Activated CD4-positive, alpha-beta memory T cell treated with anti-CD3 and anti-CD28 coated beads for 36 hours (primary cell): ENCODE measurements at places on chromosomes 4 and X. TPM values are rescaled to one million over a fixed set of nuclear protein-coding genes. Genes with fewer than 3 reads are reported as not detected.

GRCh38 chr4:147586032-147586431 lies 31.2 kb upstream of the TMEM184C start:
- H3K4me3 ChIP-seq = no peak overlapping the region
- no peaks in the 10 kb centered on the region for H3K36me3 ChIP-seq
- H3K27me3 ChIP-seq = peaks cover 14% of the 10 kb centered on the region
- no peak for DNase-seq

GRCh38 chr4:47704693-47705325 lies 133.1 kb downstream of the CORIN start:
- H3K4me3 ChIP-seq = no peak overlapping the region
- H3K36me3 ChIP-seq = no peaks in the 10 kb centered on the region
- peaks cover 20% of the 10 kb centered on the region for H3K27me3 ChIP-seq
- H3K27ac ChIP-seq = no peak overlapping the region
- DNase-seq = peak; percentile 37
- H3K4me1 ChIP-seq = no peaks in the 10 kb centered on the region

DNA sequence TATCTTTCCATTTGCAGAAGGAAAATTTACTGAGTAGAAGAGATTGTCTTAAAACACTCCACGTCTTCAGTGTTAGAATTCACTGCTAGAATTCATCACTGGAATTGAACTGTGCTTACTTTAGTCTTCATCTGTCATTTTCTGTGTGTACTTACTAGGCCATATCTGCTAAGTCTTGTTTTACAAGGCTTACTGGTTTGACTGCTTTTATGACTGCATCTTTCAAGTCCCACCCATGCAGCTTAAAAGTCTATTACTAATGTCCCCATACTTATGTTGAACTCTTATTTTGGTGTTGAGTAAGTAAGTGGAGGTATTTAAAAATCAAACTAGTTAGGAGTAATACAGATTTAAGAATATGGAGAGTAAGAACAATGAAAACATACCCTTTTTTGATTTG lies 14.6 kb downstream of the CLCN3 start:
- peaks cover 13% of the 10 kb centered on the region for H3K4me1 ChIP-seq
- DNase-seq = no peak
- no peaks in the 10 kb centered on the region for H3K27me3 ChIP-seq
- H3K36me3 ChIP-seq = peaks cover 27% of the 10 kb centered on the region
- H3K27ac ChIP-seq = no peak overlapping the region

- no peak overlapping the region for H3K27ac ChIP-seq
- no peaks in the 10 kb centered on the region for H3K36me3 ChIP-seq
- H3K4me3 ChIP-seq = no peak overlapping the region
- no peak for DNase-seq
- no peaks in the 10 kb centered on the region for H3K4me1 ChIP-seq
- no peaks in the 10 kb centered on the region for H3K27me3 ChIP-seq
Observed at GRCh38 chrX:6667048-6667768, 132.3 kb upstream of the VCX3A start.

GRCh38 chr4:1368421-1369090 lies 21.5 kb downstream of the UVSSA start:
- no peaks in the 10 kb centered on the region for H3K27me3 ChIP-seq
- no peak overlapping the region for H3K27ac ChIP-seq
- no peak overlapping the region for H3K4me3 ChIP-seq
- H3K36me3 ChIP-seq = peaks cover 13% of the 10 kb centered on the region

- H3K36me3 ChIP-seq = no peaks in the 10 kb centered on the region
- DNase-seq = no peak
- no peak overlapping the region for H3K4me3 ChIP-seq
- no peak overlapping the region for H3K27ac ChIP-seq
Observed at GRCh38 chr4:31051151-31051550, 331.0 kb downstream of the PCDH7 start.

GRCh38 chrX:10070714-10071436 lies 85.9 kb upstream of the CLCN4 start:
- DNase-seq = peak; percentile 11
- no peak overlapping the region for H3K4me3 ChIP-seq
- H3K4me1 ChIP-seq = peaks cover 9% of the 10 kb centered on the region
- H3K27ac ChIP-seq = no peak overlapping the region
- H3K36me3 ChIP-seq = peaks cover 5% of the 10 kb centered on the region

DNA sequence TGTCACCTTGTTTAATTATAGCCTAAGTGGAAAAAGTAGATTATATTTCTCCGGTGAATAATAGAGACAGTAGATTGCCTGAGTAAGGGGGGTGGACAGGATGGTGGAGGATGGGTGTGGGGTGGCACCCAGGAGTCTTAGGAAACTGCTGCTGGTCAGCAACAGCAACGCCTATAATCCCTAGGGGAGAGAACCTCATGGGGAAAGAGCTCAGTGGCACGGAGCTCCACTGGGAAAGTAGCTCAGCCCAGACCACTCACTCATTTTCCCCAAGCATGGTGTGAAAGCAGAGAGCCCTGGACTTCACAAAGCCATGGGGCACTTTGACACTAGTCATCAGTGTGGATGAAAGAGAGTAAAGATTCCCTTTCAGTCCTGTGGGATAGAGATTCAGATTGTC lies 31.1 kb downstream of the METTL14 start:
- peaks cover 8% of the 10 kb centered on the region for H3K36me3 ChIP-seq
- no peak overlapping the region for H3K4me3 ChIP-seq
- no peak overlapping the region for H3K27ac ChIP-seq
- DNase-seq = no peak

DNA sequence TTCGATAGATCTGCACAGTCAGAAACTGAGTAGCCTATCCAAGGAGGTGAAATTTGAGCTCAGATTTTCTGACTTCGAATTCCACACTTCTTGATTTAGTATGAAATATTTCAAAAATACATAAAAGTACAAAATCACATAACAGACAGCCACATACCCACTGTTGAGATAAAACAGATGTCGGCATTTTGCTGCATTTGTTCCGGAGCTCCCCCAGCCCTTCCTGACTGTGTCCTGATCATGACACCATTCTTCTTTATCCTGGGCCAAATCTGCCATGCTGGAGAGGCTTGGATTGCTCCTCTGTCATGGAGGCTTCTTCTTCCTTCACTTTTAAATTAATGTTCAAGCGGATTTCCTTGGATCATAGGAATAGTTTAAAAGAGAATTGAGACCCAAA lies 124.2 kb upstream of the RBPJ start:
- DNase-seq = no peak
- H3K4me3 ChIP-seq = no peak overlapping the region
- H3K36me3 ChIP-seq = no peaks in the 10 kb centered on the region
- H3K4me1 ChIP-seq = peaks cover 72% of the 10 kb centered on the region
- peaks cover 1% of the 10 kb centered on the region for H3K27me3 ChIP-seq
- H3K27ac ChIP-seq = peak overlapping the region; percentile 86

DNA sequence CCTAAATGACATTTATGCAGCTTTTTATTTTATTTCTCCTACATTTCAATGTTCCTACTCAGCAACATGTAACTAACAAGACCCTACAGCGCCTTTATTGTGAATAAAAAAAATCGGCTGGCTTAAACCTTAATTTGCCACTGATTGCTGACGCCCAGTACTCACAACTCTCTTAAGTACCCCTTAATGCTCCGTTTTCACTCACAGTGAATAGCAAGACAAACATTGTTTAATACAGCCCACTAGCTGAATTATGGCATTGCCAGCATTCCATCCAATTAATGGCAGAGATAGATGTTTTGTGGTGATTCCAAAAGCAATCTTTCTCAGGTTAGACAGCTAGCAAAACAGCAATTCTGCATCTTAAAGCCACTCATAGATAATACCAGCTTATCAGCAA lies 61.1 kb downstream of the PPARGC1A start:
- no peaks in the 10 kb centered on the region for H3K36me3 ChIP-seq
- no peaks in the 10 kb centered on the region for H3K27me3 ChIP-seq
- no peak overlapping the region for H3K27ac ChIP-seq
- no peak overlapping the region for H3K4me3 ChIP-seq
- no peak for DNase-seq

DNA sequence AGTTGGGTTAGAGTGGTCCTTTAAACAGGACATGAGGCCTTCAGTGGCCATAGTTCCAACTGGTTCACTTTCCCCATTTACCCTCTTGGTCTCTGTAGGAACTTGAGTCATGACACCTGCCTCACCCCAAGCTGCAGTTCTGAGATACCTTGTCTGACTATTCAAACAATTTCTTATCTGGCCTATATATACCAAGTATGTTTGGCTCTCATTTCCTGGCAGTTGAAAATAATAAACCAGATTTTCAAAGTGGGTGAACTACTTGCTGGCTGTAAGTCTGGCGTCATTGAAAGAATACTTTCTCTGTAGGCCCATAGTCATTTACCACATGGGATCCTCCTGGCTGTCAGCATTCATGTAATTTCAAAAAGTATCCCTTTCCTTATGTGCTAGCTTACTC lies 228.8 kb downstream of the SHROOM3 start:
- no peak for DNase-seq
- no peak overlapping the region for H3K27ac ChIP-seq
- H3K4me1 ChIP-seq = peaks cover 7% of the 10 kb centered on the region
- H3K36me3 ChIP-seq = no peaks in the 10 kb centered on the region

DNA sequence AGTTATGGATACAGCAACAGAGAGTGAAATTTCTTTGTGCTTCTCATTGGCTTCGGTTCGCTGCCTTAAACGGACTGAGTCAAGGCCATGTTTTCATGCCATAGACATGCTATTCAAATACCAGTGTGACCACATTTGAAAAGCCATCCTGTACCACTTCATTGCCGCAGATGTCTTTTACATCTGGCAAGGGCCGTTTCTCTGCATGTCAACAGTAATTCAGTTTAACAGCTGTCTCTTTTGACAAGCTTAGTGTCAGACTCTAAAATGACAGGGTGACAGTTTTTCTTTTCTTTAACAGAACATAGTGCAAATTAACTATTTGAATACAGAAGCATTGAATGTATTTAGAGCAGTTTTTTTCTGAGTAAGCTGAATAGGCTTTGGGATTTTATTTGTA lies 362.2 kb upstream of the POU3F4 start:
- DNase-seq = no peak
- H3K4me3 ChIP-seq = no peak overlapping the region
- no peaks in the 10 kb centered on the region for H3K36me3 ChIP-seq
- H3K27me3 ChIP-seq = no peaks in the 10 kb centered on the region

DNA sequence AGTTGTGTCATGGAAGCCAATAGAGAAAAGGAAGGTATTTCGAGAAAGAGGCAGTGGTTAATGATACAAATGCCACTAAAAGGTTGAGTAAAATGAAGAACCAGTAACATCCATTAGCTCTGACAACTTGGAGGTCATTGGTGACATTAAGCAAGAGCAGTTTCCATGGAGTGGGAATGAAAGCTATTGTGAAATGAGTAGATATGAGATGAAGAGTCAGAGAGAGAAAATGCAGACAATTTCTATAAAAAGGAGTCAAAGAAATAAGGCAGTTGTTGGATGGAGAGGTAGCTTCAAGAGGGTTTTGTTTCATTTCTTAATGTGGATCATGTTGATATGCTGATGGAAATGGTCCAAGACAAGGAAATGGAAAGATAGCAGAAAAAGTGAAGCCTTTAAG lies 9.6 kb upstream of the AMTN start:
- H3K4me3 ChIP-seq = no peak overlapping the region
- H3K4me1 ChIP-seq = no peaks in the 10 kb centered on the region
- no peak overlapping the region for H3K27ac ChIP-seq

DNA sequence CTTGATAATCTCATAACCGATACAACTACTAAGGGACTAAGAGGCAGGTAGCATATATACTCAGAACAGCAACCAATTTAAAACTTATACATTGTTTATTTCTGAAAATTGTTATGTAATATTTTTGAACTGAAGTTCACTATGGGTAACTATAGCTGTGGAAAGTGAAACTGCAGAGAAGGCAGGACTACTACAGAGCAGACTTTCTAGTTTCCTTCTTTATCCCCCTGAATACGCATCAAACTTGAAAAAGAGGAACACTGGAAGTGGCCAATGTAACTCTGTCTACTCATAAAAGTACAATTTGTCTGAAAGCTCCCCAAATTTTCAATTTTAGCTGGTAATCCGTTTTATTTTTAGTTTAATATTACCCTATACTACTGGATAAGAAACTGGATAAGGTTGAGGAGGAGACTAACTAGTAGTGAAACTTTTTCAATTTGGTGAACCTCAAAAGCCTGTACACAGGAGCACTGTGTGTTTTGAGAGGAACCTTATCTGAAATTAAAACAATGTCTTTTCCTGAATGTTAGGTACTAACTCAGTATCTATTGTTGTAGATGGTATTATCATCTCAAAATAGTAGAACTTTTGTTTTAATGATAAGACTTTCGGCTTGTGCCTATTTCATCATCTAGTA lies 225.8 kb downstream of the GABRG1 start:
- no peak for DNase-seq
- H3K27ac ChIP-seq = no peak overlapping the region
- H3K36me3 ChIP-seq = no peaks in the 10 kb centered on the region

GRCh38 chr4:83932750-83933391 lies 397.0 kb downstream of the GPAT3 start:
- no peaks in the 10 kb centered on the region for H3K36me3 ChIP-seq
- no peaks in the 10 kb centered on the region for H3K4me1 ChIP-seq

- peaks cover 2% of the 10 kb centered on the region for H3K27me3 ChIP-seq
- no peak overlapping the region for H3K4me3 ChIP-seq
- no peak for DNase-seq
- no peak overlapping the region for H3K27ac ChIP-seq
Observed at GRCh38 chr4:152976212-152976761, 40.2 kb downstream of the FHDC1 start.

GRCh38 chr4:87843936-87844335 lies 11.2 kb downstream of the MEPE start:
- no peaks in the 10 kb centered on the region for H3K36me3 ChIP-seq
- no peak overlapping the region for H3K4me3 ChIP-seq
- DNase-seq = no peak

GRCh38 chrX:13719192-13719856 lies 15.1 kb downstream of the TRAPPC2 start:
- no peak overlapping the region for H3K4me3 ChIP-seq
- no peak for DNase-seq
- H3K27ac ChIP-seq = peak overlapping the region; percentile 45
- peaks cover 44% of the 10 kb centered on the region for H3K36me3 ChIP-seq
- peaks cover 40% of the 10 kb centered on the region for H3K4me1 ChIP-seq
- H3K27me3 ChIP-seq = no peaks in the 10 kb centered on the region

GRCh38 chrX:77404419-77404818 lies 42.8 kb upstream of the FGF16 start:
- no peaks in the 10 kb centered on the region for H3K4me1 ChIP-seq
- no peak overlapping the region for H3K4me3 ChIP-seq
- no peak for DNase-seq
- no peaks in the 10 kb centered on the region for H3K36me3 ChIP-seq
- H3K27ac ChIP-seq = no peak overlapping the region

The CENPC gene
- 33.5 TPM for total RNA-seq

The CNKSR2 gene
- total RNA-seq = 3.7 TPM

The ZCCHC18 gene
- total RNA-seq = 0.36 TPM

The BEND2 gene
- total RNA-seq = not detected

The PLK4 gene
- 45.6 TPM for total RNA-seq

The IQCM gene
- total RNA-seq = not detected

The ADAM29 gene
- not detected for total RNA-seq

The SPANXD gene
- total RNA-seq = not detected

The BCAP31 gene
- total RNA-seq = 119 TPM

The CSAG2 gene
- 0.88 TPM for total RNA-seq

The RASGEF1B gene
- total RNA-seq = 4.4 TPM

The MAGT1 gene
- total RNA-seq = 44.7 TPM
